Sigmoid colon (tissue), 7 donors: ENCODE measurements at places on chromosomes 2 and 18.

- peak; percentile 36 for DNase-seq
Measured at GRCh38 chr2:121253021-121253673, 31.9 kb downstream of the TFCP2L1 start.

DNA sequence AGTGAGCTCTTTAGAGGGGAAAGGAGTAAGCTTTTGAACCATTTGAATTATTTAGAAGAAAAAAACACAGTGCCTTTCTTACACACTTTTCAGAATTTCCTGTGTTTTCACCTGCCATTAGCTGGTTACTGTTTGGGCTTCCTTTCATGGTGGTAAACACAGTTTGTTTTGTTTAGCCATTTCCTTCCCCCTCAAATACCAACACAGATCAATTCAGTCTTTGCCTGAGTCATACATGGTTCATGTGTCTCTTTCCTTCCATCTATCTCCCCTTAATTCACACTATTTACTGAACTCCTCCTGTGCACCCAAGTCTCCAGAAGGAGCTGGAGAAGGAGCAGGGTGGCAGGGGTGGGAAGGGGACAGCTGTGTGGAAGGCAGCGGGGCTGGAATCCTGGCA is 45.0 kb downstream of the TCF7L1 start:
- no peak for DNase-seq

- no peak for DNase-seq
Measured at GRCh38 chr18:47696870-47697269, 233.6 kb downstream of the SMAD2 start.

GRCh38 chr18:48020337-48021250 is 90.1 kb upstream of the SMAD2 start:
- no peak for DNase-seq

- DNase-seq: peak; percentile 68
Measured at GRCh38 chr18:26574958-26575864, 26.9 kb upstream of the KCTD1 start.

DNA sequence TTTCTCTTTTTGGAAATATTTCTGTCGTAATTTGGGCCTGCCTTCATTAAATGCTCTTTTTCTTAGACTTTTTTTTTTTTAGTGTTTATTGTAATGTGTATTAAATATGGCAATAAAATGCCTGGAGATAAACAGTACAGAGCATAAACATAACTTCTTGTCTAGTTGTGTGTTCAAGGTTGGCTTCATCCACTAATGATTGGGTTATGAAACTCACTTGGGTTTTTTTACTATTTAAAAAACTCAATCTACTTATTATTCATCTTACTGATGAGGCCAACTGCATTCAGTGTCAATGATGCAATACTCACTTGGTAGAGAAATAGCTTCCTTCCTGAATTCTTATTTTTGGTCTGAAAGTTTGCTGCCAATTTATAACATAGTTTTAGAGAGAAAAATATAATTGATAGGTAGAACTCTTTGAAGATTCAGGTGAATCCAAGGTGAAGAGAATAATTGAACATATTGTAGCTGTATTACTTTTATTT is 144.2 kb upstream of the NABP1 start:
- no peak for DNase-seq

- no peak for DNase-seq
Measured at GRCh38 chr18:1779587-1779986, 791.7 kb downstream of the METTL4 start.

GRCh38 chr2:110843959-110844510 is 111.7 kb downstream of the ACOXL start:
- no peak for DNase-seq

GRCh38 chr18:49360582-49360981 is 99.9 kb downstream of the DYM start:
- no peak for DNase-seq

DNA sequence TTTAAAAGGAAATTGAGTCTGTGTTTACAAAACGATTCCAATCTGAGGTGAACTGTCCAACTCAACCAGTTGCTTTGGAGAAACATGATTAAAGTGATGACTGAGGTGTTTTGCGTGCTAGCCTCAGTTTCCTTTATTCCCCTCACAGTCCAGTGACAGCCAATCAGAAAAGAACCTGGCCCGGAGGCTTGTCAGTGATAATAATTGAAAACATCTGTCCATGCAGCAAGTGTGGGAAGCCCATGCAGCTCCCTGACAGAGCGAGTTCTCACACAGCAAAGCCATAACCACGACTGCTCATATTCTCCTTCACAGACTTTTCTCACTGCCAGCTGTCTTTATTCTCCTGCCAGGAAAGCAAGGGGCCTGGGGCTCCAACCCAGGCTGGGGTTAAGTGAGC is 613.4 kb downstream of the ARHGAP15 start:
- DNase-seq: no peak

GRCh38 chr2:100948942-100949811 is 52.9 kb upstream of the RPL31 start:
- no peak for DNase-seq

DNA sequence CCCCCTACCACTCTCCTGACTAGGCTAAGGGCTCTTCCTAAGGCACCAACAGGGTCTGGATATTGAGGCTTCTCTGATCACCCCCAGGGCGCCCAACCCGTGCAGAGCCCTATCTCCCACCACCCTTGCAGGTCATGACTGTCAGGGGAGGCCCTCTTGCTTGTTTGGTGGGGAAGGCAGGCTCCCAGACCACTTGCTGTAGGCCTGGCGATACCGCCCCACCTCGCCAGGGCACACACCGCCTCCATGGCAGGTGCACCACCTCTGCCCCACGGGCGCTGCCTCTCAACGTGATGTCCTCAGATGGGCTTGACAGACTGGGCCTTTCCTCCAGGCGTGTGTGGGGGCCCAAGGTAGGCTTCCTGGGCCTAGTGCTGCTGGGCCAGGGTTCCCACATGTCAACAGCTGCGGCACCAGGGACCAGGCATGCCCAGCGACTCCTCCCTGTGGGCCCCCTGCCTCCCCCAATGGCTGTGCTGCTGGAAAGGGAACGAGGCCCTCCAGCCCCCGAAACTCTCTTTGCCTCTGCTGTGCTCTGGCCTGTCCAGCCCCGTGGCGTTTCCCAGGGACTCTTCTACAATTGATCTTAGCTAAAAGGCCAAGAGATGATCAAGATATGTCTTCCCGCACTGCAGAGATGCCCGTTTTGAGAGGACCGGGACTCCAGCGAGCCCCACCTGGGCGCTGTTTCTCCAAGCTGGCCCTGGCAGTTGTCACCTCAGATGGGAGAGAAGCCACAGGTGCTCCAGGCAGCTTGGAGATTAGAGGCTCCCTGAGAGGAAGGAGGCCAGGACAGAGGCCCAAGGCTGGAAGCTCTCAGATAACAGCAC is 7.5 kb downstream of the NPPC start:
- DNase-seq: no peak

GRCh38 chr2:97849881-97850528 is 136.6 kb downstream of the ZAP70 start:
- DNase-seq: no peak

- DNase-seq: no peak
Measured at GRCh38 chr2:60336442-60337141, 216.9 kb downstream of the BCL11A start.
